Naive thymus-derived CD8-positive, alpha-beta T cell (primary cell): ENCODE measurements at places on chromosomes 4 and X.

GRCh38 chrX:84216881-84217280 is 28.9 kb upstream of the RPS6KA6 start:
- DNase-seq, result no peak

DNA sequence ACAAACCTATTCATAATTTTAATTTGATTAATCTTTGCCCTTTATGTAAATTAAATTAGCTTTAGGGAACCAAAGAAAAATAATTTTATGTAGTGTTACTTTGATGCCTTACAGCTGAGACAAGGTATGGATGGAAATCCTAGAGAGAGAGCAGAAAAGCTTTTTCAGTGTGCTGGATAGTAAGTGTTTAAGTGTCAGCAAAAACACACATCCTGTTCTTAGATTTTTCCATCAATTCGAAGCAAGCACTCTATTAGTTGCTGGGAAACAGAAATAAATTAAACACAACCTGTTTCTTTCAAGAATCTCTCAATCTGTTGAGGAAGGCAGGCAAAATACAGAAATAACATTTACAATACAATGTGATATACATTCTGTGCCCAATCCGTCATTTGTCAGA is 327.8 kb downstream of the GALNTL6 start:
- no peak for DNase-seq

DNA sequence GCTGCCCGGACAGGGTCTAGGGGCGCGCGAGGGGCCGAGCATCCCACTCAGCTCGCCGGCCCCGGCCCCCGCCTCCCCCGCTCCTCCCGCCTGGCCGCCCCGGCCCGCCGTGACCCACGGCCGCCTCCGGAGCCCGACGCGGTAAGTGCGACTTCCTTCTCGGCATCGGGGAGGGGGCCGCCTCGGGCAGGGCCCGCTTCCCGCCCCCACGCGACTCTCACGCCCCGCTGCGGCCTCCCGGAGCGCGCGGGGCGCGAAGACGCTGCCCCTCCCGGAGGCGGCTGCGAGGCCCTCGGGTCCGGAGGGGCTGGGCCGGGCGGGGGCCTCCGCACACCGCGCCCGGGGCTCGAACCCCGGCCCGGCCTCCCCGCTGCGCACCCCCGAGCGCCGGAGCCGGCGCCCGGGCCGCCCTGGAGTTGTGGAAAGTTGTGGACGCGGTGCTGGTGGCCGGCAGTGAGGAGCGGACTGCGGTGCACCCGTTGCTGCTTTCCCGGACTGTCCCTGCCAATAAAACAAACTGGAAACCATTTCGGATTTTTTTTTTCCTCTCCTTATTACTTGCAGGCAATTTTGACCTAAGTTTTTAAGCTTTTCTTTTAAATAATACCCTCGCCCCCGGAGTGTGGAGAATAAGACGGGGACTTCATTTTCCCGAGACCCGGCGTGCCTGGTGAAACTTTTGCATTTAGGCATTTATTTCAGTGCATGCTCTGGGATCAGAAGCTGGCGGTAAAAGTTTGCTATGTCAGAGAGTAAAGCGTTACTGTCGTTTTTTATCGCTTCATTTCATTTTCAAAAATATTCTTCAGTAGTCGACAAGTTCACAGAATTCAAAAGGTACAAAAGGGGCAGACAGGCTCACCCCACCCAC is 13.0 kb upstream of the TMEM156 start:
- DNase-seq, result peak; percentile 52

- DNase-seq, result peak; percentile 84
Measured at GRCh38 chr4:108080747-108081146, 88.0 kb downstream of the LEF1 start.

DNA sequence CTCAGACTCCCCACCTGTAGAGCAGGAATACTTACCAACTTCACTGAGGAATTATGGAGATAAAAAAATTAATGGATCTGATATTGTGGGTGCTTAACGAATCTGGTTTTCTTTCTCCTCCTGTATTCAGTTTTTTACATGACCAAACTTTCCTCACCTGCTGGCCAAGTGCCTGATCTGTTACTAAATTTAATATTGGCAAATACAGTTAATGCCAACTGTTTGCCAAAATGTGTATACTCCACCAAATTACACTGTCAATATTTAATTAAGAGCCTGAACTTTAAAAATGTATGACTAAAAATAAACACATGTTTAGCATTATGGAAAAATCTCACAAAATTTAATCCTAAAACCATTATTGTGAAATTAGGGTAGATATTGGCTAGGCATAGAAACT is 3.3 kb downstream of the PGRMC2 start:
- DNase-seq, result no peak

- no peak for DNase-seq
Measured at GRCh38 chr4:46277165-46277951, 112.6 kb downstream of the GABRA2 start.

DNA sequence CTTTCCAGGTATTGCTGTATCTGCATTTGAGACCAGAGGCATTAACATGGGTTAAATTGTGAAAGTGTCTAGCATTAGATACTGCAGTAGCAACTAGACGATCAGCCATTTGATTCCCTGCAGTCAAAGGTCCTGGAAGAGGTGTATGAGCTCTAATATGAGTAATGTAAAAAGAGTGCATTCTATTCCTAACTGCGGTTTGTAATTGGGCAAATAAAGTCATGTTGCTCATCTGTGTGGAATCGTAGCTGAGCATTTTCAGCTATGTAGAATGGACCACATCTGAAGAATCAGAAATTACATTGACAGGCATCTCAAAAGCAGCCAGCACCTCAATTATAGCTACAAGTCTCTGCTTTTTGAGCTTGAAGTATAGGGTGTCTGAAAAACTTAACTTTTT is 157.6 kb downstream of the ZNF518B start:
- DNase-seq, result no peak

DNA sequence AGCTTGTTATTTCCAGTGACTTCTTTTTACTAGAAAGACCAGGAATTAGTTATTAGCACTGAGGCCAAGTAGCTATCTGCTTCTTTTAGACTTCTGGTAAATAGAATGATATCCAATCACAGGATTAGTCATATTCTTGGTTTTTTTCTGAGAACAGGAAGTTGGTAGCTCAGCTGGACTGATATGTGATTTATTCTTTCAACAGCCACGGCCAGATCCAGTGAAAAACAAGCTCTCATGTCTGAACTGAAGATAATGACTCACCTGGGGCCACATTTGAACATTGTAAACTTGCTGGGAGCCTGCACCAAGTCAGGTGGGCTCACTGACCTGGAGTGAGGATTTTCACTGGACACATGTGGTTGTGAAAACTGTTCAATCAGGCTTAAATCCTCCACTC is 48.6 kb downstream of the PDGFRA start:
- no peak for DNase-seq

GRCh38 chr4:123449780-123450179 is 53.2 kb downstream of the SPRY1 start:
- DNase-seq, result no peak

GRCh38 chrX:49198540-49199314 is 1.3 kb downstream of the SYP start:
- DNase-seq, result no peak

GRCh38 chrX:45050558-45050957 is 150.1 kb downstream of the DIPK2B start:
- DNase-seq, result no peak

DNA sequence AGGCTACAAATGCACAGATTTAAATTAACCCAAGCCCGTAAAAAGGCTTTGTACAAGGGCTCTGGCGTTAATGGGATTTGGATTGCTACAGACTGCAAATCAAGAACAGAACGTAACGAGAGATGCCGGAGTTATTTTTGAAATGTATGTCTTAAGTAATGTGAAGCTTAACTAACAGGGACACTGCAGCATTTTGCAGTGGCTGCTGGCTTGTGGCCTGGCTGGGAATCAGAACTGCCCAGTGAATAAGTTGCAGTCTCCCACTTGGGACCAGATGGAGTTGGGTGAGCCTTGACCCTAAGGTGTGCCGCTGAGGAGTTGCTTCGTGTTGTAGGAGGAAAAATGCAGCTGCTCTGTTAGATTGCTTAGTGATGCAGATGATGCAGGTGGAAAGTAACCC is 318.4 kb downstream of the DHX15 start:
- DNase-seq, result no peak

DNA sequence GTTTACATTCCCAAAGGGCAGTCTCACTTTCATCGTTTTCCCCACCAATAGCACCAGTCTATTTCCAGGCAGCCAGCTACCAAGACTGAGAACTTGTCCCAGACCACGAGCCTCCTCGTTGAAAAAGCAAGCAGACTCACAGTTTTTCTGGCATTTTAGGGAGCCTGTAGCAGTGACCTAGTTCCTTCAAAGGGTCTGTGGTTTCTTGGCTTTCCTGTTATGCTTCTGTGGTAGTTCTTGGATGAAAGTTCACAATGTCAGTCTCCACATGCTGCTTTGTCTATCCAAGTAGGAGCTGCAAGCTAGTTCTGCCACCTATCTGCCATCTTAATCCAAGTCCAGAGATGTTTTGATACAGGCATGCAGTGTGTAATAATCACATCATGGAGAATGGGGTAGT is 151.6 kb upstream of the ZC4H2 start:
- DNase-seq, result no peak

- DNase-seq, result no peak
Measured at GRCh38 chr4:153116291-153116680, 88.0 kb upstream of the TRIM2 start.

DNA sequence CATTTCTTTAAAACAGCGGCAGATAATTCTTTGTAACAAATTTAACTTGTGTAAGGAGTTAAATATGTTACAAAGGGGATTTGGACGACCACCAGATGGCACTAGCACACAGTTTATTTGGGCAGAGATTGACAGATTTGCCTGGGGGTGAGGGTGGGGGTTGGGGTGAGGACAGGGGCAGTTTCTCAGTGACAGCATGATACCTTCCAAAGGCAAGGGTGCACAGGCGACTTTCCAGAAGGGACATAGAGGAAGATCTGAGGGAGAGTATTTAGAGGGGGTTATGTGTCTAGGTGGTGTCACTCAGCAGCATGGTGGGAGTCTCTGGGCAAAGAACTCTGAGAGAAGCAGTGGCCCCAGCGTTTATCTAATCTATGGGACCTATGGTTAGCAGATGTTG is 9.6 kb upstream of the TMA16 start:
- DNase-seq, result peak; percentile 65

DNA sequence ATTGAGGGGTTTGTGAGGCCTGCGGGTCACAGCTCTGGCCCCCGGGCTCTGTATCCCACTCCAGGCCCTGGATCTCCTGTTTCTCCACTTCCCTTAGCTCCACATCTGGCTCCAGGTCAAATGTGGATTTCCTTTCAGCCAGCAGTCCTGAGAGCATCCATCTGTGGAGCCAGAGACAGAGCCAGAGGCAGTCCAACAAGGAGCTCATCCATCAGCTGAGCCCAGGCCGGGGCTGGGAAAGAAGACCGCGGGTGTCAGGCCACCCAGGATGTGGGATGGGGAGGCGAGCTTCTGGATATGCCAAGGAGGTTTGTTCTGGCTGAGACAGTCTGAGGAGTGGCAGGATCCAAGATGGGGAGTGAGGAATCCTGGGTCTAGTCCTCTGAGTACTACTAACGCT is 91.7 kb downstream of the EFNB1 start:
- no peak for DNase-seq

DNA sequence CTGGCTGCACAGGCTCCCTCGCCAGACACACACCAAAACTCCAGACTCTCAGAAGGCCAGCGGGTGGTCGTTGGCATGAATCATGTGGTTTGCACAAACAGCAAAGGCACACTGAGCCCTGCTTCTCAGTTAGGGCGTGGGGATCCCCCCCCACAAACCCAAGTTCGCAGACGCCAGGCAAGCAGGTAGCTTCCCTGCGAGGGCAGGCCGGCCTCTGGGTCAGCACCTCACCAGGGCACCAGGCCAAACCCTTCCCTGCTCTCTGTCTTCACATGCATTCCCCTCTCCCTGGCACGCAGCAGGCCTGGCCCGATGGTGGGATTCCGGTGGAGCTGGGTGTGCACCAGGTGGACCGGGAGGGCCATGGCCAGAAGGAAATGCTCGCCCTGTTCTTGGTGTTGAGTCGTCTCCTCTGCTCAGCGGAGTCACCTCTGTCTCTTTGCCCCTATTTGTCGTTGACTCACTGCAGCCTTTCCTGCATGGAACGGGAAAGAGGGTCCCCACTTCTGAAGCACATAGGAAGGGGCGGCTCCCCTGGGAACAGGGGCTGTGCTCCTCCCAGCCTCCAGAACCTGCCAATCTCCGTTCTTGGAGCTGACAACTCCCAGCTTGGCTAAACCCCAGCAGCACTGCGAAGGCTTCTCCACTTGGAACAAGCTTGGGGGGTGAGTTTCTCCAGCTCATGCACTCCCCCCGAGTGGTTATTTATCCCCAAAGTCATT is 51.4 kb downstream of the SORCS2 start:
- no peak for DNase-seq

DNA sequence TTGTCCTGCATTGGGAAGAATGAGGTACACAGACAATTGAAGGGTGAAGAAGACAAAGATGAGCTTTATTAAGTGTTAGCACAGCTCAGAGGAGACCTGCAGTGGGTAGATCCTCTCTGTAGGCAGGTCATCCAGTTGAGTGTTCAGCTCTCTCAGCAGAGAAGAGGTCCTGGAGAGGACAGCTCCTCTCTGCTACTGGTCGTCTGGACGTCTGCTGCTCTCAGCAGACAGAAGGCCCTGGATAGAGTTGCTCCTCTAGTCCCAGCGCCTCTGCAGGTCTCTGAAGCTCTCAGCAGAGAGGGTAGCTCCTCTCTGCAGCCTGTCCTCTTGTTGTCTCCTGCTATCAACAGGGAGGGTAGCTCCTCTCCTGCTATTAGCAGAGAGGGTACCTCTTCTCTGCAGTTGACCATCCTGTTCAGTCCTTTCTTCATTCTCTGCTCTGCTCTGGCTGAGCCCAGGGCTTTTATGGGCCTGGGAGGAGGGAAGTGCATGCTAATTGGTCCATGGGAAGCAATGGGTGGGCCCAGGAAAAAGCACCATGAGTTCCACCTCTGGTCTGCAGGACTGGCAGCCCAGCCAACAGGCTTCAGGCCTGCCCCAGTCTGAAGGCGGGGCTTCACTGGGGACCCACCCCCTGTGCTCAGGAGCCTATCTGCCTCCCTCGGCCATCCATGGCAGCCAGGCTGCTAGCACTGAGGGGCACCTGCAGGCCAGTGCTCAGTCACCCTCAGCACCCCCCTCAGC is 54.1 kb upstream of the IBSP start:
- DNase-seq, result no peak

DNA sequence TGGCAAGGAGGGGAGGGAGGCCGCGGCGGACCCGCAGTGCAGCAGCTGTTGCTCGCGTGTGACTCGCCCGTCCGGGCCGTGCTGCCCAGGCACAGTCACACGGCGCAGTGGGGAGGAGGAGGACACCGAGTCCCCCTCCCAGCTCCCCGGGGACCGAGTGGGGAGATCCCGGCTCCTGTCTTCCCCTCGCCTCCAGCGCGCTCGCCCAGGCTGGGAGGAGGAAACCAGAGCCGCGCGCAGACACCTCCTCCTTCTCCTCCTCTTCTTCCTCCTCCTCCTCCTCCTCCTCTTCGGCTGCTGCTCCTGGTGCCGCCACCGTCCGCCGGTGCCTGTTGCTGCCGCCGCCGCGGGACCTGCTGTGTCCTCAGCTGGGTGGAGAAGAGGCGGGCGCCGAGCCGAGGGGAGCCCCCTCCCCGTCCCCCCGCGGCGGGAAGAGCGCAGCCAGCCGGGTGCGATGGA is at the start of gene TBC1D1:
Gene TBC1D1, plus strand, starts transcription at position 284 of the 459 bp plus-strand sequence. CDS start 11,012 bp downstream, outside the sequence.
- DNase-seq, result peak; percentile 9

- no peak for DNase-seq
Measured at GRCh38 chr4:63583561-63583960, 825.7 kb downstream of the TECRL start.

- no peak for DNase-seq
Measured at GRCh38 chr4:7397206-7398103, 37.3 kb downstream of the PSAPL1 start.

- no peak for DNase-seq
Measured at GRCh38 chr4:120672076-120672475, 250.4 kb downstream of the PRDM5 start.

- no peak for DNase-seq
Measured at GRCh38 chr4:130922955-130923354, 1827.0 kb downstream of the C4orf33 start.
